ENCODE measurements at places on chromosomes 11 and 22. TPM values are rescaled to one million over a fixed set of nuclear protein-coding genes. Genes with fewer than 3 reads are reported as not detected.

The PRDM10 gene
- total RNA-seq = 16.0 TPM

DNA sequence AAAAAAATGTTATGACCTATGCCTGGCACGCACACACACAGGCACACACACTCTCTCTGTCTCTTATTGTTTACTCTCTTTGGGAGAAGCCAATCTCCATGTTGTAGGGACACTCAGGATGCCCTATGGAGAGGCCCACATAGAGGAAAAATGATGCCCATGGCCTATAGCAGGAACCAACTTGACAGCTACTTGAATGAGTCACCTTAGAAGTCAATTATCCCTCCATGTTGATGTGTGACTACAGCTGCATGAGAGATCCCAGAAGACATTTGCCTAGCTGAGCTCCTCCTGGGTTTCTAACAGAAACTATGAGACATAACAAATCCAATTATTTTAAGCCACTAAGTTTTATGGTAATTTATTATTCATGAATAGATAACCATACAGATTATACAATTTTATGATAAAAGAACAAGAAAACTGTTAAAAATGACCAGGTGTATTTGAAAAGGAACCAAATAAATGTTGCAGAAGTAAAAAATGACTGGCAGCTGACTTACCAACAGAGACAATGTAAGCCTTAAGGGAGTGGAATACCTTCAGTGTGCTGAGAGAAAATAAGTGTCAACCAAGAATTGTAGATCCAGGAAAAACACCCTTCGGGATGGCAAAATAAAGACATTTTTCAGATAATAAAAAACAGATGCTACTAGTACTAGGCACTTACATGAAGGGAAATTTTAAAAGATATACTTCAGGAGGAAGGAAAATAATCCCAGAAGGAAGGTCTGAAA is 403.7 kb upstream of the SYN3 start:
- no peak overlapping the region for H3K27ac ChIP-seq
- H3K36me3 ChIP-seq = no peaks in the 10 kb centered on the region
- no peaks in the 10 kb centered on the region for H3K4me1 ChIP-seq

DNA sequence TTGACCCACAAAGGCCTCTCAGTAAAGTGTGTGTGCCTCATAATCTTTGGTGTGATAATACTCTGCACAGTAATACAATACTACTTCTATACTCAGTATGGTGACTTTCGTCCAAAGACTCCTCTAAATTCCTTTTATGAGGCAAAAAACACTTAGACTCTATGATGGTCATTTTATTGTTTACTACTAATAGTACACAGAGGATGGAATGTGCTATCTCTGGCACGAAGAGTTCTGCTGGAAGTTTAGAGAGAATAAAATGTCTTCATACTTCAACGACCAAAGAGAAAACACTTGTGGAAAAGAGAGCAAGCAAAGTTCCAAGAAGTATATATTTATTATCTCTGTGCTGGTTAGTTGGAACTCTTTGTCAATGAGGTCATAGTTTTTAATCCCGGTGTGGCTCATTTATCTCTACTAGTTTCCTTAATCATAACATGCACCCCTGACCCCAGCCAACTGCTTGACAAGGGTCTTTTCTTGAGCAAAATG is 7.5 kb upstream of the CSTF3 start:
- no peaks in the 10 kb centered on the region for H3K27me3 ChIP-seq
- no peaks in the 10 kb centered on the region for H3K36me3 ChIP-seq
- no peak overlapping the region for H3K4me3 ChIP-seq
- no peak overlapping the region for H3K27ac ChIP-seq
- no peaks in the 10 kb centered on the region for H3K4me1 ChIP-seq

The IL17REL gene
- total RNA-seq = 0.20 TPM

The PANX3 gene
- not detected for total RNA-seq

DNA sequence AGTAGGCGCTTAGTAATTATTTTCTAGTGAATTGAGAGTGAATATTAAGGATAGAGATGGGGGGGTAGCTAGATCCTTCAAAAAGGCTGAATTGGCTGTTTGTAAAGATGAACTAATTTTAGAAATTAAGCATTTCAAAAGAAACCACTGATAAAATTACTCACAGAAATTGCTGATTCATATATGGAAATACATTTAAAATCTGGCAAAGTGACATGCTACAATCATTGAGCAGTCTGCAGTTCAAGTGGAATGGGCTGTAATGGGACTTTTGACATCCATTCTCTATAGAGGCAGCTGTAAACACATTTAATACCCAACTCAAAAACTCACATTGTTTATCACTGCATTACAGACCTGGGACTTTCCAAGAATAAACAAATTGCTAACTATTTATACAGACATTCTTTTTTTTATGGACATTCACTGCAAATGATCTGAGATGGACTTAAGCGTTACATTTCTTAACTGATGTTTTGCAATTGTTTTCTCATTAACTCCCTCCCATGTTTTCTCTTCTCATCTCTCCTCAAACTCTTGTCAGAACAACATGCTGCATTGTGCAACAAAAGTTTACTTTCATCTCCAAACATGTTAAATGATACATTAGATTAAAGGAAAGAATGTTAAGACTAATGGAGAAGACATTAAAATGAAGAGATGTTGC is 42.1 kb upstream of the MMP7 start:
- DNase-seq = no peak
- no peaks in the 10 kb centered on the region for H3K27me3 ChIP-seq
- H3K4me3 ChIP-seq = no peak overlapping the region
- peaks cover 20% of the 10 kb centered on the region for H3K4me1 ChIP-seq
- H3K36me3 ChIP-seq = no peaks in the 10 kb centered on the region

DNA sequence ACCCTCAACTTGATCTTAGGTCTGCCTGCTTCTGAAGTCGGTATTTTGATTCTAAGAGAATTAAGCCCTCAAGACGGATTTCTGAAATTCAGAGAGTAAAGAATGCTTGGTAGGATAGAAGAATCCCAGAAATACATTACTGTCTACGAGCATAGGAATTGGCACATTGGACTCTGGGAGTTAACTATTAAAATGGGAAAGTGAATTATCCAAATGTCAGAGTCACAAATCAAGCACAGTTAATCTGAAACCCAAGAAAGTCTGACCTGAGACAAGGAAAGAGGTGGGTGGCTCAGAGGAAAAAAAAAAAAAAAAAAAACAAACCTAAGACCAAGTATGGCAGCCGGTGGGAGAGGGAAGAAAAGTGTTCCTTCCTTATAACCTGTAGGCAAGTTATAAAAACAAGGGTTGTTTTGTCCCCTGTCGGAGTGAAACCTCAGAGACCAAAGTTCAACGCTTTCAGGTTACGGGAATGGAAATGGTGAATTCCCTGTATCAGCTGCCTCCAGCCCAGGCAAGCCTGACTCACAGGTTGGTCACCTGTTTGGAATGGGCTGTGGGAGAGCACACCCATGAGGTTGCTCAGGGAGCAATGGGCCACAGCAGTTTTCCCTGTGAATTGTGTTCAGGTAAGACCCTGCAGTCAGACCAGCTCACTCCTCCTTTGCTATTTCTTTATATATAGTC is 139.0 kb downstream of the ETS1 start:
- peaks cover 2% of the 10 kb centered on the region for H3K4me1 ChIP-seq
- no peaks in the 10 kb centered on the region for H3K27me3 ChIP-seq
- no peak overlapping the region for H3K4me3 ChIP-seq
- no peak overlapping the region for H3K27ac ChIP-seq

- no peak overlapping the region for H3K27ac ChIP-seq
- DNase-seq = no peak
- no peaks in the 10 kb centered on the region for H3K36me3 ChIP-seq
These were observed 32.5 kb upstream of the IZUMO1R start for GRCh38 chr11:94271885-94272372.

- H3K4me3 ChIP-seq = no peak overlapping the region
- H3K27ac ChIP-seq = no peak overlapping the region
- no peaks in the 10 kb centered on the region for H3K36me3 ChIP-seq
- no peak for DNase-seq
- H3K27me3 ChIP-seq = no peaks in the 10 kb centered on the region
These were observed 38.3 kb downstream of the PDGFB start for GRCh38 chr22:39206491-39206890.

DNA sequence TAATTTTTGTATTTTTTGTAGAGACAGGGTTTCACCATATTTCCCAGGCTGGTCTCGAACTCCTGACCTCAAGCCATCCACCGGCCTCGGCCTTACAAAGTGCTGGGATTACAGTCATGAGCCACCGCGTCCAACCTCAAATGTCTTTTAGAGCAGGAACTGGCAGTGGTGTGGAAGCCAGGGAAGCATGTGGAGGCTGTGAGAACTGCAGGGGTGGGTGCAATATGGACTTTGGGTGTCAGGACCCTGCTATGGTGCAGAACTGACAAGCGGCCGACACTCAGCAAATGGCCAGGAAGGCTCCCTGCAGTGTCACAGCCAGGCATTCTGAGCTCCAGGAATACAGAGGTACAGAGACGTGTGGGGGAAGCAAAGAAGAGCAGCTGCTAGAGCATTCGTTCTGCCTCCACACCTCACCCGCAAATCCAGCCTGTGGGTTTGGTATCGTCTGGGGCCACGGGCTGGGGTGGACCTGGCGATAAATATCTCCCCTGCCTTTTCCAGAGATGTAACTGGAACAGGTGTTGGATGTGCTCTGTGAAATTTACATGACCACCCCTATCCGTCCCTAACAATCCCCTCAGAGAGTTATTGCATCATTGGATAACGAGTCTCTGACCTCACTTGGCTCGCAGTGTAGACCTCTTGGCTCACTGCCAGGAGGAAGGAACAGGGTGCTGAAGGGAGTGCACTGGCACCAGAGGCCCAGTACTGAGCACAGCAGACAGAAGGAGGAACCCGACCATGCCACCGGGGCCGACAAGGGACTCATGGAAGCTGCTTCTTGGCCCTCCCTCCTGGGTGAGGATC is 624.7 kb upstream of the B3GAT1 start:
- no peak overlapping the region for H3K27ac ChIP-seq
- DNase-seq = no peak
- no peaks in the 10 kb centered on the region for H3K27me3 ChIP-seq
- H3K36me3 ChIP-seq = no peaks in the 10 kb centered on the region
- H3K4me3 ChIP-seq = no peak overlapping the region

DNA sequence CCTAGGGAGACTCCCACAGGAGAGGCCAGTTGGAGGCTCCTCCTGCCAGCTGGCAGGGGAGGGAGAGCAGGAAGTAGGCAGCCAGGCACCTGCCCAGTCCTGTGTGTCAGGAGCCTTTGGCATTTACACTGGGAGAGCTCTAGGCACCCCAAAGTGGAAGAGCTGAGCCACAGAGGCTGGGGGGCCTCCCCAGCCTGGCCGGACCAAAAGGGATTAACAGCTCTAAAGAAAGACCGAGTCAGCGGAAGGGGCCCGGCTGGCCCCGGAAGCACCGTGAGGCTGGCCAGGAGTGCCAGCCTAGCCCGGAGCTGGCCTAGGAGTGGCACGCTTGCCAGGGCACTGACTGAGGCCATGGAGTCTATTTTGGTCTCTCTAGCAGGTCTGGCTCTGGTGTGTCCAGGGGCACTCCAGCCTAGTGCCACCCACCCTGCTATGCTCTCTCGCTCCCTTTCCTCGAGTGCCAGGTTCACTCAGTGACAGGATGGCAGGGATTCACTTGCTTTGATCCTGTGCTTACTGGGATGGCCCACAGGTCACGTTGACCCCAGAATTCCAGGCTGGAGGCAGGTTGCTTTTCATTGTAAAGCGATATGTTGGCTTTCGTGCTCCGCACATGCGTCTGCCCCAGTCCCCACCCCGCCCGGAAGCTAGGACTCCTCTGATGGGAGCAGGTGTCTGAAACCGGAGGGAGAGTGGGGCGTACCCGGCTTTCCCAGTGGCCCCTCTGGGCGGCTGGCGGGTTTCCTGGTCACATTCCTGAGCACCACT is 3.3 kb upstream of the KMT5B start:
- H3K36me3 ChIP-seq = no peaks in the 10 kb centered on the region
- no peak overlapping the region for H3K27ac ChIP-seq
- peaks cover 4% of the 10 kb centered on the region for H3K27me3 ChIP-seq
- peaks cover 18% of the 10 kb centered on the region for H3K4me1 ChIP-seq
- no peak for DNase-seq
- H3K4me3 ChIP-seq = no peak overlapping the region

The RHOD gene
- 1.7 TPM for total RNA-seq

The TMEM86A gene
- 1.0 TPM for total RNA-seq

GRCh38 chr22:38016182-38017151 is 32.1 kb upstream of the SOX10 start:
- H3K27me3 ChIP-seq = no peaks in the 10 kb centered on the region
- no peak overlapping the region for H3K27ac ChIP-seq
- no peak for DNase-seq
- H3K36me3 ChIP-seq = no peaks in the 10 kb centered on the region

- H3K4me3 ChIP-seq = no peak overlapping the region
- no peak for DNase-seq
- H3K36me3 ChIP-seq = no peaks in the 10 kb centered on the region
- peaks cover 1% of the 10 kb centered on the region for H3K4me1 ChIP-seq
- no peaks in the 10 kb centered on the region for H3K27me3 ChIP-seq
These were observed 6.6 kb downstream of the PHLDA2 start for GRCh38 chr11:2922655-2923054.

DNA sequence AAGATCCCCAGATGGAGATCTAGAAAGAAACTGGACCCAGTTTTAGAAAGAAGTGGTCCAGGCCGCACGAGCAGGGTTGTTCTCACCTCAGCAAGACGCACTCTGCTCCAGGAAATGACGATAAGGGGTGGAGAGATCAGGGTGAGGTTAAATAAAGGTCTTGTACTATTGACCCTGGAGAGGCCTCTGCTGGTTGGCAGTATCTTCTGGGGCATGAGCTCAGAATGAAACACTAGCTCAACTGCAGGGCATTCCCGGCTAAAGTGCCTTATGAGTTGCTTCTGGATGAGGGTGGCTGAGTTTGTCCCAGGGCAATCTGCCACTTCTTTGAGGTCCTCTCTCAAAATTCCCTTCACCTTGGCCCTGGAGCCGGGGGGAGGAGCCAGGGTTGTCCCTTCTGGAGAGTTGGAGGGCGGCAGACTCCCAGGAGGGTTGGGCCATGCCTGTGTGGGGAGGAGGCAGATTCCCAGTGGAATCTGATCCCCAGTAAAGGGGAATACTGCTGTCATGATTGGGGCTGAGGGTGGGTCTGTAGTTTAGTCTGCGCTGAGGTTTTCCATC is 10.9 kb downstream of the USP2 start:
- H3K4me1 ChIP-seq = peaks cover 9% of the 10 kb centered on the region
- no peaks in the 10 kb centered on the region for H3K36me3 ChIP-seq
- H3K27ac ChIP-seq = no peak overlapping the region
- no peak for DNase-seq

DNA sequence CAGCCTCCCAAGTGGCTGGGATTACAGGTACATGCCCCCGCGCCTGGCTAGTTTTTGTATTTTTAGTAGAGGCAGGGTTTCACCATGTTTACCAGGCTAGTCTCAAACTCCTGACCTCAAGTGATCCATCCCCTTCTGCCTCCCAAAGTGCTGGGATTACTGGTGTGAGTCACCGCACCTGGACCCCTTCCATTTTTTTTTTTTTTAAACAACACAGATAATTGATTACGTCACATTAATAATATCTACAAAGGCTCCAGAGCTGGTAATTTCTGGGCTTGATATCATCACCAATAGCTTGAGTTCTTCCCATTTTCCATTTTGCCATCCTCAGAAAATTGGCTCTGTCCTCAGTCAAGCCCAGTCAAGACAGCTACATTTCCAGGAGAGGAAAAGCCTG is 7.2 kb downstream of the TTLL1 start:
- H3K4me3 ChIP-seq = no peak overlapping the region
- H3K27me3 ChIP-seq = no peaks in the 10 kb centered on the region
- H3K36me3 ChIP-seq = no peaks in the 10 kb centered on the region
- H3K4me1 ChIP-seq = peaks cover 7% of the 10 kb centered on the region
- DNase-seq = no peak

The SAA4 gene
- total RNA-seq = not detected

GRCh38 chr11:96023275-96023674 is 99.4 kb upstream of the MTMR2 start:
- no peak for DNase-seq
- H3K4me3 ChIP-seq = no peak overlapping the region
- H3K27ac ChIP-seq = no peak overlapping the region
- no peaks in the 10 kb centered on the region for H3K27me3 ChIP-seq
- peaks cover 11% of the 10 kb centered on the region for H3K4me1 ChIP-seq

The MYO7A gene
- 0.20 TPM for total RNA-seq

The AAMDC gene
- 4.9 TPM for total RNA-seq
